Ascending aorta (tissue), 2 donors: ENCODE measurements at places on chromosomes 13 and 19.

GRCh38 chr13:96090240-96091101, 564 bp downstream of the HS6ST3 start:
- H3K27ac ChIP-seq: no peak overlapping the region
- DNase-seq: no peak
- H3K4me1 ChIP-seq: no peaks in the 10 kb centered on the region
- no peaks in the 10 kb centered on the region for H3K36me3 ChIP-seq

DNA sequence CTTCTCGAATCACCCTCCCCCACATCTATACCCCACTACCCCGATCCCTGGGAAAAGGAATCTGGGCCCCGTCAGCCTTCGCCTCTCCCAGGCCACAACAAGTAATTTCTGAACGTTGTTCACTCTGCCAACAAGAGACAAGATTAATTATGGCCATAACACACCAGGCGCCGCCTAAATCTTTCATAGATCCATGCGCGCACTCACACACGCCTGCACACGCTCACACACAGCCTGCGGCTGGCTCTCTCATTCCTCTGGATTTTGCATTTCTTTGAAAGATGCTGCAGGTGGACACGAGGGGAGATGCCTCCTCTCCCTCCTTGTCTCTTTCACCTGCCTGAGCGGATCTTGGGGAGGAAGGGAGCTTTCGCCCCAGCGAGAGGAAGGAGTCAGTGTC, 17.1 kb downstream of the ZNRF4 start:
- H3K27ac ChIP-seq: no peak overlapping the region
- no peak for DNase-seq
- no peaks in the 10 kb centered on the region for H3K27me3 ChIP-seq
- no peak overlapping the region for H3K4me3 ChIP-seq

DNA sequence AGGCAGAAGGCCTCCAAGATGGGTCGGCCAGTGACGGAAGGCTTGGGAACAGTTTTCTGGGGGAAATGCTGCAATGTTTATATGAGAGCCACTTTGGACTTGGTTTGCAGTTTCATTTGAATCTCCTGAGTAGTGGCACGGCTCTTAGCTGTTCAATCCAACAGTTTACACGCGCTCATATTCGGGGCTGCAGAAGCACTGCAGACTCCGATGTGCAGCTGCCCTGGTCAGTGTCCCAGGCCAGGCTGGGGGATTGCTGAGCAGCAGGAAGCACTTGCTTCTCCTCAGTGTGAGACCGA, 31.7 kb downstream of the CEBPG start:
- H3K4me3 ChIP-seq: no peak overlapping the region
- no peaks in the 10 kb centered on the region for H3K27me3 ChIP-seq
- no peaks in the 10 kb centered on the region for H3K36me3 ChIP-seq
- H3K4me1 ChIP-seq: no peaks in the 10 kb centered on the region

- no peaks in the 10 kb centered on the region for H3K36me3 ChIP-seq
- H3K4me3 ChIP-seq: no peak overlapping the region
- no peak overlapping the region for H3K27ac ChIP-seq
- H3K27me3 ChIP-seq: no peaks in the 10 kb centered on the region
- DNase-seq: no peak
- no peaks in the 10 kb centered on the region for H3K4me1 ChIP-seq
Observed at GRCh38 chr19:3785451-3785937, 687 bp downstream of the MATK start.

DNA sequence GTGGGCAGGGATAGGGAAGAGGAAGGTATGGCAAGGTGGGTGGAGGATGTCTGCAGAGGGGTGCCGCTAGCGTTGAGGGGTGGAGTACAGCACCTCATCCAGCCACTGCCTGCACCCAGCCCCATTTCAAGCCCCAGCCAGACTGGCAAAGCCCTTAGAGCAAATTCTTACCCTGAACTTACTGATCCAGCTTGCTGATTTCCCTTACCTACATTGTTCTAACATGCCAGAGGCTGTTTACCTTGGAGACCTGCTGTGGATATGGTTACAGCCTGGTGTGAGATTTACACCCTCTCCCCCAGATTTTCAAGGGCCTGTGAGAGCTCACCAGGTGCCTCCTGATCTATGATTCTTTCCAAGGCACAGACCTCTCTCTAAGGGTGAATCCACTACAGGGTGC, 86.0 kb downstream of the ZNF726 start:
- no peaks in the 10 kb centered on the region for H3K36me3 ChIP-seq
- H3K4me1 ChIP-seq: no peaks in the 10 kb centered on the region
- no peaks in the 10 kb centered on the region for H3K27me3 ChIP-seq

DNA sequence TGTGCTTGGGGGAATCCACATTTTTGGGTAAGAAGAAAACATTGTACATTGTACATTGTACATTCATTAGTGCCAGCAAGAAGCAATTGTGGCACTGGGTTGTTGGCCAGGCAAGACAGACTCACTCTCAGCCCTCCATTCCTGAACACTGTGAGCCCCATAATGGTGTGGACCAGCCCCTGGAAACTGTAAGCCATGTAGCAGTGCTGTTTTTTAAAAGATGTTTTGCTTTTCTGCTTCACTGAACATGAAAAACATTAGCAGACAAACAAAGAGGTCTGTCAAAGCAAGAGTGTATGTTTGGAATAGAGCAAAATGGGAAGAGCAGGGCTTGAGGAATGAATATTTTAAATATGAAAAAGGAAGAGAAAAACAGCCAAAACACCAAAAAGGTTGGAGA, 39.1 kb upstream of the IL17D start:
- H3K4me3 ChIP-seq: no peak overlapping the region
- DNase-seq: no peak
- peaks cover 18% of the 10 kb centered on the region for H3K36me3 ChIP-seq
- no peaks in the 10 kb centered on the region for H3K4me1 ChIP-seq
- no peak overlapping the region for H3K27ac ChIP-seq

DNA sequence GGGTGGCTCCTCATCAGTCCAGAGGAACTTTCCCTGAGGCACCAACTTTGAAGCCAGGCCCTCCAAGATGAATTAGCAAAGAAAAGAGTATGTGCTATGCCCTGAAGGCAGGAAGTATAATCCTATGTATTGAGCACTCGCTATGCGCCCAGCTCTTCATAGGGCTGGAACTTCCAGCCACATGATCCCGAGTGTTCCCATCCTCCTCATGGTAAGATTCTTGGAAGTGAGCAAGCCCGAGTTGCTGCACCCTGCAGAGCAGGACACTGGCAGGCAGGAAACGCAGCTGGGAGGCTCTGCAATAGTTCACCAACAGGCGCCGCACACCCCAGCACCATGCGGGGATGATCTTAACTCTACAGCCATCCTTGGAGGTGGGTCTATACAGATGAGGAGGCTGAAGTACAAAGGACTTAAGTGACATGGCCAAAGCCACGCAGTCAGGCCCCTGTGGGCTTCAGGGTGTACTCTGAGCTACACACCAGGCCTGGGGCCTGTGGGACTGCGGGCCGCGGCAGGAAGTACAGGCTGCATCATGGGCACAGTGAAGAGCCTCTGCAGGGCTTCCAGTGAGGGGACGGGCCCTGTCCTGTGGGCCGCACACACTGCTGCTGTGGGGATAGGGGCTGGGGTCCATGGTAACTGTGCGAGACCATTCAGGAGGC, 25.1 kb downstream of the C19orf47 start:
- no peak overlapping the region for H3K4me3 ChIP-seq
- H3K4me1 ChIP-seq: no peaks in the 10 kb centered on the region
- H3K36me3 ChIP-seq: peaks cover 78% of the 10 kb centered on the region
- H3K27ac ChIP-seq: no peak overlapping the region

GRCh38 chr13:95155504-95155903, 145.7 kb downstream of the ABCC4 start:
- no peaks in the 10 kb centered on the region for H3K4me1 ChIP-seq
- no peak overlapping the region for H3K27ac ChIP-seq
- no peaks in the 10 kb centered on the region for H3K36me3 ChIP-seq
- H3K27me3 ChIP-seq: no peaks in the 10 kb centered on the region

- no peaks in the 10 kb centered on the region for H3K36me3 ChIP-seq
- peak; percentile 76 for DNase-seq
- peak overlapping the region; percentile 59 for H3K4me3 ChIP-seq
- H3K4me1 ChIP-seq: no peaks in the 10 kb centered on the region
- no peaks in the 10 kb centered on the region for H3K27me3 ChIP-seq
Observed at GRCh38 chr19:50358483-50359327, 6.7 kb downstream of the NAPSA start.

DNA sequence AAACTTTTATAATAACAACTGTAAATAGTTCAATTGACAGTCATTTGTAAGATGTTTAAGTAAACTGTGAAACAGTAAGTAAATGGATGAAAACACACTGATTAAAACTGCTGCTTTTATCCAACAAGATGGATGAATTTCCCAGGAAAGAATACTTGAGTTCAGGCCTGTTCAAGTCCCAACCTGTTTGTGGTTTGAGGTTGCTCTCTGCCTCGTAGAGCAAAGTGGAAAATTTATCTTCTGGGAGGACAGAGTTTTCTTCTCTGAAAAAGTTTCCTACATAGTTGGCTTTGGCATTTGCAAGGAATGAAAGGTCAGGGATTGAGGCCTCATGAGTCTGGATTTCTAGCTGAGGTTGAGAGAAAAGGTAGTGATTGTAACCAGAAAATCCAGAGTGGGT, 15.2 kb upstream of the ZNF543 start:
- no peak for DNase-seq
- H3K27ac ChIP-seq: no peak overlapping the region
- H3K4me3 ChIP-seq: no peak overlapping the region
- H3K36me3 ChIP-seq: peaks cover 38% of the 10 kb centered on the region
- no peaks in the 10 kb centered on the region for H3K27me3 ChIP-seq
- H3K4me1 ChIP-seq: no peaks in the 10 kb centered on the region

- H3K27ac ChIP-seq: no peak overlapping the region
- no peaks in the 10 kb centered on the region for H3K27me3 ChIP-seq
- H3K4me3 ChIP-seq: no peak overlapping the region
- H3K4me1 ChIP-seq: peaks cover 9% of the 10 kb centered on the region
- no peak for DNase-seq
- H3K36me3 ChIP-seq: no peaks in the 10 kb centered on the region
Observed at GRCh38 chr13:98549006-98549727, 27.7 kb downstream of the STK24 start.

DNA sequence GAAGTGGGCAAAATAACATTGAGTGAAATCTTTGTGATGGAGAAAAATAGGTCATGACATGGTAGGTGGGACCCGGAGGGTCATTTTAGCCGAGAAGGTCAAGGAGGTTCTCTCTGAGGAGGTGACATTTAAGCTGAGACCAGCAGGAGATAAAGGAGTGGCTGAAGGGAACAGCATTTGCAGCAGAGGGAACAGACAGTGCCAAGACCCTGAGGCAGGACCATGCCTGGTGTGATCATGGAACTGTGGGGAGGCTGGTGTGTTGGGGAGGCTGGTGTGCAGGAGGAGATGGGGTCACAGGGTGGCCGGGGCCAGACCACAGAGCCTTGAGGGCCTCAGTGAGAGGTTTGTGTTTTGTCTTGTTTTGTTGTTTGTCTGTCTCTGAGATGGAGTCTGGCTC, 59.4 kb upstream of the KLF2 start:
- no peaks in the 10 kb centered on the region for H3K27me3 ChIP-seq
- no peak overlapping the region for H3K4me3 ChIP-seq
- no peaks in the 10 kb centered on the region for H3K36me3 ChIP-seq
- H3K4me1 ChIP-seq: no peaks in the 10 kb centered on the region
